ENCODE measurements at places on chromosomes 3 and 15.

GRCh38 chr15:68369931-68370767 is 61.8 kb downstream of the ITGA11 start:
- DNase-seq = no peak

GRCh38 chr15:89090791-89091626 is 2.8 kb downstream of the ABHD2 start:
- DNase-seq = peak; percentile 69

DNA sequence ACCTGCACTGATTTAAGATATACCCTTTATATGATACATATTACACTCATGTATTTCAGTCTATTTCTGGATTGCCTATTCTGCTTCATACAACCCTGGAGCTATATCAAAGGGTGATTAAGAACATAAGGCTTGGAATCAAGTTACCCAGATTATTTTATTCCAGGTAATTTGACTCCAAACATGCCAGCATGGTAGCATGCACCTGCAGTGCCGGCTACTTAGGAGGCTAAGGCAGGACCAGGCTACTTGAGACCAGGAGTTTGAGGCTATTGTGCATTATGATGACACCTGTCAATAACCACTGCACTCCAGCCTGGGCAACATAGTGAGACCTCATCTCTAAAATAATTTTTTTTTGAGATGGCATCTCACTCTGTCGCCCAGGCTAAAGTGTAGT is 50.4 kb upstream of the NEO1 start:
- DNase-seq = no peak

- DNase-seq = no peak
Observed at GRCh38 chr3:72496051-72496670, 352.1 kb downstream of the SHQ1 start.

- DNase-seq = no peak
Observed at GRCh38 chr3:98529856-98530459, 1.8 kb upstream of the GPR15 start.

DNA sequence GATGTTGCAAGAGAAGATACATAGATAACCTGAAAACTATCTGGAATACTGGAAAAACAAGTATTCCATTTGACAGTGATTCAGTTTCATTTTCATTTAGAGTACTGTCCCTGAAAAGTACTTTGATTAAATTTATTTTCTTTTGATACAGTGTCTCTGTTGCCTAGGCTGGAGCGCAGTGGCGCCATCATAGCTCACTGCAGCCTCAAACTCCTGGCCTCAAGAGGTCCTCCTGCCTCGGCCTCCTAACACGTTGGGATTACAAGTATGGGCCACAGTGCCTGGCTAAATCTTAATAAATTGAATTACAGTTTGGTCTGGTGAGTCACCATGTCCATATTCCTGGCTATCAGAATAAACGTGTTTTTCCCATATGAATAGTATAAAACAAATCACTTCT is 1.6 kb upstream of the LEO1 start:
- DNase-seq = no peak

DNA sequence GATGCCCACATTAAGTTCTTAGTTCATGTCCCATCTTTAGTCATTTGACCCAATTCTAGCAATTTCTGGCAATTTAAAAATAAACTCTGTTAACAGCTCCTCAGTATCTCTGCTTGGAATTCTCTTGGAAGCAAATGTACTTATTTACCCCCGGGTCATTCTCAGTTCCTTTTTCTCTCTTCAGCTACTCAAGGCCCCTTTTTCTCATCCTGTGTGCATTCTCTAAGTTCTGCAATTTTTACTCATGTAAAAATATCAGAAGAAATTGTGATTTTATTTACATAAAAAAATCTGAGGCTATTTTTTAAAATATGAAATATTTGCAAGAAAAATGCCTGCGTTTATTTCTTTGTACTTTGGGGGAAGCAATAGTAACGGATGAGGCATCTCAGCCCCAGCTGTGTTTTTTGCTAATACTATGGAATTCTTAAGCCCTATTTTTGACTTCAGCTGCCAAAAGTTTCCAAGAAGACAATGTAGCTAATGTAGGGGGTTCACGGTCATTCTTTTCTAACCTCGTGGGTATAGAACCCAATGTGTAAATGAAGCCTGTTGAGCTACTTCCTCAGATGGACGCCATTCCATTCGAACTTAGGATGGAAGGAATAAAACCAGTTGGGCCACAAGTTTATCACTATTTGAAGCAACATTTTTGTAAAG is 20.0 kb downstream of the CERS3 start:
- DNase-seq = no peak

DNA sequence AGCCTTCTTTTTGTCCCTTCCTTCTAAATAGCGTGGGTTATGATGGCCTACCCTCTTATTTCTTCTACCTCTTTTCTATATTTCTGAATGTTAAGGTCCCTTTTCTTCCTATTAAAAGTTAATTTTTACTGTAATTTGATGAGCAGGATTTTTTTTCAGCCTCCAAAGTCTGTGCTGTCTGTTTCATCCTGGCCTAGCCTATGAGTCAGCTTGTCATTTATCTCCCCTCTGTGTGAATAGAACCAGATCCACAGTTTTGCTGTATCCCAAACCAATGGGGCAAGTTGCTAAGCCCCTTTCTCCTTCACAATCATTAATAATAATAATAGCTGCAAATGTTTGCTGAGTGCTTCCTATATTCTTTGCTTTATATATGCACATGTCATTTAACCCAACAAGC is 18.1 kb upstream of the C3orf38 start:
- no peak for DNase-seq

DNA sequence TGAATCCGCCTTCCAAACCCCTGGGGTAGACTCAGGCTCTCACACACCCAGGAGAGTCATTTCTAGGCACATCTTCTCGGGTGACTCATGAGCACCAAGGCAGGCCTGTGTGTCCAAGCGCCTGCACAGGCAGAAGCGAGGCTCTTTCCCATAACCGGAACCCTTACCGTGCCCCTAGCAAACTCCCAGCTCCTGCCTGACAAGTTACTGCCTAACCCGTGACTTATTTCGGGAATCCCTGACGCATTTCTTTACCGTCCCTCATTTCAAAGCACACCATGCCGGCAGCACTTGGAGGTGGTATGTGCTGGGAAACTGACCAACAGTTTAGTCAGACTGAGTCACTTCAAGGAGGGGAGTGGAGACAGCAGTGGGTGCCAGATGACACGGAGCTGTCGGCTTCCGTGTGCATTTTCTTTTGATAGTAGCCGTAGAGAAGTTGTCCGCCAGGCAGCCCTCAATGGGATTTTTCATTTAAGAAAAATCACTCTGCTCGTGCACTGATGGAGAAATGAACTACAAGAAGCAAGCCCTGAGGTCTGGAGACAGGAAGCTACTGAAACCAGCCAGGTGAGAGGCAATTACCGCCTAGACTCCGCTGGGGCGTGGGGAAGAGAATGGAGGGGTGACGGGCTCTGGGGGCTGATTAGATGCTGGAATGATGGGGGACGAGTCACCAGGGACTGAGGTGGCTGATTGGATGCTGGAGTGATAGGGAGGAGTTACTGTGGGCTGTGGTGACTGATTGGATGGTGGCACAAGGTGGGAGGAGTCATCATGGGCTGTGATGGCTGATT is 17.3 kb upstream of the HRH1 start:
- DNase-seq = peak; percentile 99

DNA sequence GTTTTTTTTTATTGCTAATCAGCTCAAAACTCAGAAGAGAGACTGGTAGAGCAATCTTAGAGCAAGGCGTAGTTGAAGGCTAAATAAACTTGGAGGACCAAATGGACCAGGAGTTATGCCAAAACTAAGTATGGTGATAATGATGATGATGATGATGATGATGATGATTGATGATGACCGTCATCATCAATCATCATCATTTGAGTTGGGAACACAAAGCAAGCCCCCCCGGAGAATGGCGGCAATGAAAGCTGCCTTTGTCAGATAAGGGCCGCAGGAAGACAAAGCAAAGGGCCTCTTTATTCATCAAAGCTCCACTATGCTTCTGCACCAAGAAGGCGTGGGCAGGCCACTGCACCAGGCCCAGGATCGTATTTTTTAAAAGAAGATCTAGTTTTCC is 82.1 kb upstream of the RAD18 start:
- DNase-seq = no peak

GRCh38 chr3:140629357-140630137 is 48.3 kb upstream of the TRIM42 start:
- peak; percentile 92 for DNase-seq

GRCh38 chr3:56624725-56625124 is 58.3 kb downstream of the TASOR start:
- DNase-seq = peak; percentile 45

- no peak for DNase-seq
Observed at GRCh38 chr3:31230425-31231223, 302.1 kb upstream of the STT3B start.

DNA sequence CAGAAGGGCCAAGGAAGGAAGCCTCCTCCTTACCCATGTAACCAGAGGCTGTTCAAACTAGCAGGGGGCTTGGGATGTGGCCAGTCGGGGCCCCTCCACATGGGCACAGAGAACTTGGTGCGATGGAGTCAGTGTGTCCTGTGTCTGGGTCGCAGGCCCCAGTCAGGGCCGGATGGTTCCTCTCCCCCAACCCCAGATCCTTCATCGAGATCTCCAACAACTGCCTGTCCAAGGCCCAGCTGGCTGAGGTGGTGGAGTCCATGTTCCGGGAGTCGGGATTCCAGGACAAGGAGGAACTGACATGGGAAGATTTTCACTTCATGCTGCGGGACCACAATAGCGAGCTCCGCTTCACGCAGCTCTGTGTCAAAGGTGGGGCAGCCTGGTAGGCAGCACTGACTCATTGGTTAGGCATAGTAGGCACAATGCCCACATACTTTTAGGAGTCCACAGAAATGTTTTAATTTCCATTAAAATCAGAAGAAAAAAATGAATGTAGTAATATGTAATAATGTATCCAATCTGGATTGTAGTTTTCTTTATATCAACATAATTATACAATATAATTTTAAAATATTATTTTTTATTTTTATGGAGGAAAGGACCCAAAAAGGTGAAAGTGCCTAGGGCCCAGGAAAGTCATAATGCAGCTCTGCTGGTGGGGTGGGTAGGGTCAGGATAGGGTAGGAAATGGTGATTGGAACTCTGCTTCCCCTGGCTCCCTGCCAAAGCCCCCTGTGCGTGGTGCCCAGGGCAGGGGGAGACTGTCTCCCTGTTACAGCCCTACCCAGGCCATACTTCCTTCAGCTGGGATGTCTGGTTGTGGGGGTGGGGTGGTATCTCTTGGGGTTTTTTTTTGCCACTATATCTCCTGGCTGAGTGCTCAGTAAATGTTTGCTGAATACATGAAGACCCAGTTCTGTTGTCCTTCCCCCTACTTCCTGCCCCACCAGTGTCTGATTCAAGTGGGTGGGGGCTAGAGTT is 18.6 kb downstream of the DUOX1 start:
- peak; percentile 23 for DNase-seq

DNA sequence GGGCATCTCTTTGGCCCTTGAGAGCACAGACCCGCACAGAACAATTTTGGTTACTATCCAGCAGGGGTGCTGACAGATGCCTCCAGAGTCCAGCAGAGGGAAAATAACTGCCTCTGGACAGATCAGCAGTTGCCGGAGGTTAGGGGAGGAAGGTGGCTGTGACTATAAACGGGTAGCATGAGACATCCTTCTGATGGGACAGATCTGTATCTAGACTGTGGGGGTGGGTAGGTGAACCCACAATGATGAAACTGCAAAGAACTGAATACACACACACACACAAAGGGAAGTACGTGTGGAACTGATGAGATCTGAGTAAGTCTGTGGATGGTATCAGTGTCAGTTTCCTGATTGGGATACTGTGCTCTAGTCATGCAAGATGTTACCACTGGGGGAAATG is 21.2 kb downstream of the ADAMTS7 start:
- no peak for DNase-seq

DNA sequence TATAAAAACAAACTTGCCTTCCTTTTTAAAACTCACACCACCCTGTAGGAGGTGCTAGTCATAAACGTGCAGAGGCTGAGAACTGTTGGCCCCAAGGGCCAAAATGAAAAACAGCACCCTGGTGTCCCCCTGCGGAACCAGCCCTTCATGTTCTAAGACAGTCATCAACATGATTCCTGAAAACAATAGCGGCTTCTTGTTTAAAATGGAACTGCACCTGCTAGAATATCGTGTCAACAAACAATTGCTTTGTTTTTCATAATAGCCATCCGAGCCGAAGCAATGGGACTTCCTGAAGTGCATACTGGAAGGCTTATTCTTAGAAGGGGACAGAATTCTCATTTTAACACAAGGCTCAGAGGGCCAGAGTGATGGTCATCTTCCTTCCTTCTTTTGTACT is 43.7 kb downstream of the MECOM start:
- DNase-seq = no peak

GRCh38 chr15:60392986-60393790 is 4.6 kb downstream of the ANXA2 start:
- DNase-seq = peak; percentile 98

DNA sequence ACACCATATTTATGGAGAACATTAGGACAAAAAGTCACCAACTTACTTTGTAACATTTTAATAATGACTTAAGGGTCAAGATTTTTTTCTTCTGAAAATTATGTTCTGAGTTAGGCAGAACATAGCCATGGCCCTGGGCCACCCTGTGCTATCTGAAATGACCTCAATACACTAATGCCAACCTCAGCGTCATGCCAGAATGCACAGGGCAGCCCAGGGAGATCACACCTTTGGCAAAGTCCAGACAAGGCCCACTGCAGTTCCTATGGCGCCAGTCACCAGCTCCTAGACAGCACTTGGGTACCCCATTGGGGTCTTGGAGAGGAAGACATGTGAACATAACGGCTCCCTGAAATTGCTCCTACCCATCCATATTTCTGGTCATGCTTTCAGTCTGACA is 33.1 kb downstream of the HCLS1 start:
- no peak for DNase-seq

- peak; percentile 49 for DNase-seq
Observed at GRCh38 chr15:67013696-67014095, 51.7 kb upstream of the SMAD3 start.

GRCh38 chr15:62254137-62254934 is 89.3 kb upstream of the C2CD4B start:
- peak; percentile 12 for DNase-seq

DNA sequence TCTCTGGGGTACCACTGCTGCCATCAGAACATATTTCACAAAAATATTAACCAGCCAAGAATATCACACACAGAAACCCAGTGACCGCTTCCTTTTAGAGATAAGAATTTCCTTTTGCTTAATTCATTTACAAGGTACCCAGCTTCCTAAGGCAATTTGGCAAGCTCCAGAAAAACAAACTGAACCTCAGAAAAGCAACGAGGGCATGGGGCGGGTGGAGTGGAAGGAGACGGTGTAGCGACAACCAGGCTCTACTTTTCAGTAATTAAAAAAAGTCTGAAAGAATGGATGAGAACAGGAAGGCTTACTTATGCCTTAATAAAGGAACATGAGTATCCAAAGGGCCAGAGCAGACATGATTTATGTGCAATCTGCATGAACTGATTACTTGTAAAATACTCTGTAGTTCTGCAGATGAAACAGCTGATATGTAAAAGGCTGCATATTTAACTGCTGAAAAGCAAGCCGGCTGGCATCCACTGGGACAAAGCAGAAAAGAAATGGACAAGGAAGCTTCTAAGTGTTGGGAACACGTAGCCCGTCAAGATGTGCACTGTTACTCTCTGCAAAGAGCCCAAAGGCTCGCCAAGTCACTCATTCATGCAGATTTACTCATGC is 18.6 kb downstream of the RFTN1 start:
- DNase-seq = no peak
